ENCODE measurements at places on chromosomes 2 and 18. TPM values are rescaled to one million over a fixed set of nuclear protein-coding genes. Genes with fewer than 3 reads are reported as not detected.
A peak's percentile ranks its signal among the peaks of the same experiment; 100 is the strongest.

GCKR gene
- polyA plus RNA-seq, result 0.55 TPM

CNOT11 gene
- polyA plus RNA-seq, result 50.3 TPM

DNA sequence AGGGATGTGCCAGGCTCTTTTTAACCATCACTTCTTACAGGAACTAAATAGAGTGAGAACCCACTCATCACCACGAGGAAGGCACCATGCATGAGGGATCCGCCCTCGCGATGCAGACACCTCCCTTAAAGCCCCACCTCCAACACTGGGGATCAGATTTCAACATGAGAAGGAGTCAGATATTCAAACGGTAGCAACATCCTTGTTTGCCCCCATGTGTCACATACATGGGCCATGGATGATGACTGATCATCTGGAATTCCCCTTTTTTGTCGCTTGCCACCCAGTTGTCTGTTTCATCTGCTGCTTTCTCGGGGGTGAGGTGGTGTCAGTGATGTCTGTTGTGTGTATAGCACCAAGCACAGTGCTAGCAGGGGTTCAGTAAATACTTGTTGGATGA, 57.9 kb downstream of the NCK2 start:
- DNase-seq, result no peak

DNA sequence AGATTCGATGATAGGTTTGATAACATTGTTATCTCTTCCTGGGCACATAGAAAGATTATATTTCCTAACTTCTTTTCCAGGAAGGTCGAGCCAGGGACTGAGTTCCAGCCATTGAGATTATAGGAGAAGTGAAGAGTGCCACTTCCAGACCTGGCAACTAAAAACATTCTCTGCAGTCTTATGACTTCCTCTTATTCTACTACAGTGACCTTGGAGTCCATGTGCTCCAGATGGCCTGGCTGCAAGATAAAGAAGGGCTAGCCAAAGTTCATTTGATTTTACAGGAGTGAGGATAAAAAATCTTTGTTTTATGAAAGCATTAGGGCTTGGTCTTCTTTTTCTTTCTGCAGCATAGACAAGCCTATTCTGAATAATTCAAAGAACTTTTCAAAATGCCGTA, 363.0 kb downstream of the FSIP2 start:
- no peak for DNase-seq

CGREF1 gene
- 1.3 TPM for polyA plus RNA-seq

PSD4 gene
- 0.55 TPM for polyA plus RNA-seq

DNA sequence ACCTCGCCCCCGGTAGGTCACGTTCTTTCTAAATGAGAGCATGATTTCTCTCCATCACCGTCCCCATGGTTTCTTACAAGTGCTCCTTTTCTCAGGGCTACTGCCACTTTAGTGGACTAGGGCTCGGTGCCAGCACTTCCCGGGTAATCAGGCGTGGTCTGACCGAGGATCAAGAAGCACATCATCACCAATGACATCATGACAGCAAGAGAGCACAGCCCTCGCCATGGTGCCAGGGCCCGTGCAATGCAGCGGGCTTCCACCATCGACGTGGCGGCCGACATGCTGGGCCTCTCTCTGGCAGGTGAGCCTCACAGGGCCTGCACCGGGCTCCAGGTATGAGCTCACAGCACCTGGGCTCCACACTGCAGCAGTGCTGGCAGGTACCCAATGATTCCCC, 75.2 kb downstream of the INPP4A start:
- DNase-seq, result no peak

- DNase-seq, result peak; percentile 7
These were observed 705.3 kb downstream of the SOCS6 start for GRCh38 chr18:70994116-70994515.

DNA sequence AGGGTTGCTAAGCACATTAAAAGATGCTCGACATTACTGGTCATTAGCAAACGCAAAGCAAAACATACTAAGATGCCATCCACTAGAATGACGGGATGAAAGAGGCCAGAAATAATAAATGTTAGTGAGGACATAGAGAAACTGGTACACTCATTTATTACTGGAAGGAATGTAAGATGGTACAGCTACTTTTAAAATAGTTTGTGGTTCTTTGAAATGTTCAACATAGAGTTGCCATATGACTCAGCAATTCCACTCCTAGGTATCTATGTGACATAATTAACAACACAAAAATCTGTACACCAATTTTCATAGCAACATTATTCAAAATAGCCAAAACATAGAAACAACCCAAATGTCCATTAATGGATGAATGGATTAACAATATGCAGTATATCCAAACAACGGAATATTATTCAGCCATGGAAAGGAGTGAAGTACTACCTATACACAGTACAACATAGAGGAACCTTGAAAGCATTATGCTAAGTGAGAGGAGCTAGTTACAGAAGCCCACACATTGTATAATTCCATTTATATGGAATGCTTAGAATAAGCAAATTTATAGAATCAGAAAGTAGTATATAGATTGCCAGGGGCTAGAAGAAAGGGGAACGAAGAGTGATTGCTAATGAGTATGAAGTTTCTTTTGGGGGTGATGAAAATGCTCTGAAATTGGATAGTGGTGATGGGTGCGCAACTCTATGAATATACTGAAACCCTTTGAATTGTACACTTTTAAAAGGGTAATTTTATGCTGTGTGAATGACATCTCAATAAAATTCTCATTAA, 61.9 kb upstream of the IL1R1 start:
- DNase-seq, result peak; percentile 44

GRCh38 chr18:62603979-62604378, 81.2 kb downstream of the ZCCHC2 start:
- no peak for DNase-seq

VSNL1 gene
- 0.24 TPM for polyA plus RNA-seq

GRCh38 chr2:197677056-197677455, 1.7 kb upstream of the RFTN2 start:
- no peak for DNase-seq

MC2R gene
- not detected for polyA plus RNA-seq

DNA sequence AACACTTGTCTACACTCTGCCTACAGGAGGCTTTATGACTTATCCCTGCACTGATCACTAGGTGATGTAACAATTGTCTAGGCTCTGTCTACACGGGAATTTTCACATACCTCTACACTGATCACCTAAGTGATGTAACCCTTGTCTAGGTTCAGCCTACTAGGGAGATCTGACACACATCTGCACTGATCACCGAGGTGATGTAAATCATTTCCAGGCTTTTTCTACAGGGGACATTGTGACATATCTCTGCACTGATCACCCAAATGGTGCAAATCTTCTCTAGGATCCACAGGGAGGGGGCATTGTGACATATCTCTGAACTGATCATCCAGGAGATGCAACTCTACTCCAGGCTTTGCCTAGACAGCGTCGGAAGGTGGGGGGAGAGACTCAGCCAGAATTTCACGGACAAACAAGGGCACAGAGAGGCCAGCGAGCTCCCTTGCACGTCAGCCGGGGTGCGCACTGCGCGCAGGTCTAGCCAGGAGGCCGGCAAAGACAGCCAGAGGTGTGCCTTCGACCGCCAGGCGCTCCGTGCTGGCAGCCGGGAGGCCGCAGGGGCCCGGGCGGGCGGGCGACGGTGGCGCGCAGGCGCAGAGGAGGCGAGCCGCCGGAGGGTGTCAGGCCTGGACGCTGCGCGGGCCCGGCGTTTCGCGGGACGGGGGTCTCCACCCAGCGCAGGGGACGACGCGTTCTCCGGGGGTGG, 46.9 kb upstream of the USP14 start:
- DNase-seq, result peak; percentile 40

- peak; percentile 76 for DNase-seq
These were observed 154.9 kb upstream of the SMIM21 start for GRCh38 chr18:75582406-75582821.

DNA sequence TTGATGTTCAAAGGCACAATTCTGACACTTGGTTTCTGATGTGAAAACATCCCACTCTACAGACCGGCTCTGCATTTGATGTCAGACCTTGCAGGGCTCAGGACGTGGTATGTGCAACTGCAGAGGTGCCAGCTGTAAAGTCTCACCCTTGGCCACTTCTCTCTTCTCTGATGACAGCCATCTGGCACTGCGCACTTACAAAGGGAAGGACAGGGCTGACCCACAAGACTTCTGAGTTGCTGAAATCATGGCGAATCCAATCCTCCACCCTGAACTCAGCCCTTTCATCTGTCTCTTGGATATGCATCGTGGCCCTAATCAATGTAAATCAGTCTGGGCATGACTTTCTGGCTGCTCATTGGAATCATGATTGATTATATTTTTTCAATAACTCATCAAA, 82.5 kb downstream of the SEPTIN10 start:
- DNase-seq, result no peak

GRCh38 chr18:60861575-60861974, 471.7 kb upstream of the CDH20 start:
- DNase-seq, result no peak

GRCh38 chr18:76169733-76170132, 325.3 kb downstream of the ZNF516 start:
- no peak for DNase-seq

- no peak for DNase-seq
These were observed 18.5 kb downstream of the MBD2 start for GRCh38 chr18:54205959-54206358.

DNA sequence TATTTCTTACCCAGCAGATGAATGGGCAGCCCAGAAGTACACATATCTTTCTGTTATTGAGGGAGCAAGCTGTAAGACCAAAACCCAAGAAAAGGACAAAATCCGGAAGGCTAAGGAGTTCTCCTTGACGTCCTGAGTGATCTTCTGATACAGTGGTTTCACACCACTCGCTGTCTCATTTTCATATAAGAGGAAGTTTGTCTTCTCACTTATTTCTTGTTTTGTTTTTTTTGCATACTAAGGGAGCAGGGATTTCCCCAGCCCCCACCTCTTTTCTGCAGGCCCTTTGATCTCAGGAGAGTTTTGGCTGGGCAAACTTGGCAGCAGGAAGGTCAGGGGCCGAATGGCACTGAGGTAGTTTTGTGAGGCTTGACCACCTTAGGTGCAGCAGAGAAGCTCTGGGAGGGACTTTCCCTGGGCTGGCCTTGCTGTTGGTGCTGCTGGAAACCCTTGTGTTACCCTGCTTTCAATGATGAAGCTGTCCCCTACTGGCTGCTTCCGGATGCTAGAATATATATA, 13.3 kb downstream of the CHRNA1 start:
- no peak for DNase-seq

DNA sequence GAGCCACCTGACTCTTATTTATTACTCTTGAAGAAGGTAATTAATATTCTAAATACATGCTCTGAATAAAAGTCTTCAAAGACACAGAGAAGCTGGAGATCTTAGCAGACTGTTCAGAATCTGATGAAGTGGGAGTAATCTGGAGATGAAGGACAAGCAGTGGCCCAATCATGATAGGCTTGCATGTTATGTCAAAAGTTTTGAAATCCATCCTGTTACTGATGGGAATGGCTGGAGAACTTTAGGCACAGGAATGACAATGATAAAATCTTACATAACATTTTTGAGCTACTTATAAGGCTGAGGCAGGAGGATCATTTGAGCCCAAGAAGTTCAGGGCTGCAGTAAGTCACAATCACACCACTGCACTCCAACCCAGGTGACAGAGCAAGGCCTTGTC, 2.4 kb upstream of the RIF1 start:
- no peak for DNase-seq

DNA sequence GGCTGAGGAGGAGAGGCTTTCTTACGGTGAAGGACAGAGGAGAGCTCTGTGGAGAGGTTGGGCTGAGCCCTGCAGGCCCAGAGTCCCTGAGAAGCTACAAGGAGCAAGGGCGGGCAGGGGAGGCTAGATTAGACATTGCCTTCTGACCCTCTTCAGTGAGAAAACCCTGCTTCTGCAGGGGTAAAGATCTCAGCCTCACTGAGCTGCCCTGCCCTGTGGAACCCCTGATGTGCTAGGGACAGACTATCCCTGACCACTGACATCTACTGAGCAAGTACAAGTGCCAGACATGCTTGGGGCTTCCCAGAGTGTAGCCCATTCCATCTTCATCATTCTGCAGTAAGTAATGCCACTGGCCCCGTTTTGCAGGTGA, 111.5 kb downstream of the CYP26B1 start:
- no peak for DNase-seq

- no peak for DNase-seq
These were observed 112.1 kb downstream of the NDUFA10 start for GRCh38 chr2:239912938-239913635.

GRCh38 chr2:132757676-132758075, 87.7 kb upstream of the LYPD1 start:
- DNase-seq, result peak; percentile 77

DNA sequence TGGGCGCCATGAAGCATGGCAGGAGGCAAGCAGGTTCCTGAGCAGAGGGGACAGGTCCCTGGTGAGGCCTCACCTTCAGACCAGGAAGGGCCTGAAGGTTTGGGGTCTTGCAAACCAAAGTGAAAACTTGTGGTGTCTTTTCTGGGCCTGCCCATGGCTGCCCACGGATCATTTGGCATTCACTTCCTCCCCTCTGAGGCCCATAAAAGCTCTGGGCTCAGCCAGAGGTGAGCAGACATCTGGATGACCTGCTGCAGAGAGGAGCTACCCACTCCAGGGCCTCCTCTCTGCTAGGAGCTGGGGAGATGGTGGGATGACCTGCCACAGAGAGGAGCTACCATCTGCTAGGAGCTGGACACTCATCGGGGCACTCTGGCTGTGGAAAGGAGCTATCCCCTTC, 112.9 kb upstream of the TMEM18 start:
- no peak for DNase-seq

- DNase-seq, result peak; percentile 39
These were observed at the start of gene RAB17 for GRCh38 chr2:237590272-237591140. Gene RAB17 (minus strand): TSS chr2:237590734. CDS start chr2:237586154, 4,580 bp downstream.

DNA sequence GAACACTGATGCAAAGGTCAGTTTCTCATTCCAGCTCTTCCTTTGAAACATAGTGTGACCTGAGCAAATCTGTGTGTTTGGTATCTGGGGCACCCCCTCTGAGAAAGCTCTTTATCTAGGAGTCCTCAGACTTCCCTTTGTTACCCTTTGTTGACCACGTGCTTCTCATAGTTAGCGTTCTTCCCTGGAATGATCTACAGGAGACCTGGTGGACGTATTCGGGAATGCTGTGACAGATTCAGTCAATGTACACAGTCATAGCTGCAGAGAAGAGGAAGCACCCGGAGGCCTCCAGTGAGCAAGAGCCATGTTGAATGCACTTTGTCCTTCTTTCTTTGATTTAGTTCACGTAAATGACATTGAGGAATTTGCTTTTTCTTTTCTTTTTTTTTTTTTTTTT, 10.7 kb upstream of the CHMP1B start:
- DNase-seq, result no peak

- peak; percentile 5 for DNase-seq
These were observed 95.5 kb downstream of the THNSL2 start for GRCh38 chr2:88265352-88266303.

COLEC12 gene
- 0.83 TPM for polyA plus RNA-seq

- no peak for DNase-seq
These were observed 108.3 kb downstream of the HDAC4 start for GRCh38 chr2:239292531-239292930.

GRCh38 chr2:232857158-232857563, 12.9 kb upstream of the SNORC start:
- peak; percentile 54 for DNase-seq

FOXD4L1 gene
- not detected for polyA plus RNA-seq

GRCh38 chr18:8469544-8470130, 139.6 kb upstream of the RAB12 start:
- DNase-seq, result peak; percentile 42

HPCAL1 gene
- 33.7 TPM for polyA plus RNA-seq

Data from IMR-90 (cell line).